ENCODE measurements at places on chromosomes 4 and X. TPM values are rescaled to one million over a fixed set of nuclear protein-coding genes. Genes with fewer than 3 reads are reported as not detected.

DNA sequence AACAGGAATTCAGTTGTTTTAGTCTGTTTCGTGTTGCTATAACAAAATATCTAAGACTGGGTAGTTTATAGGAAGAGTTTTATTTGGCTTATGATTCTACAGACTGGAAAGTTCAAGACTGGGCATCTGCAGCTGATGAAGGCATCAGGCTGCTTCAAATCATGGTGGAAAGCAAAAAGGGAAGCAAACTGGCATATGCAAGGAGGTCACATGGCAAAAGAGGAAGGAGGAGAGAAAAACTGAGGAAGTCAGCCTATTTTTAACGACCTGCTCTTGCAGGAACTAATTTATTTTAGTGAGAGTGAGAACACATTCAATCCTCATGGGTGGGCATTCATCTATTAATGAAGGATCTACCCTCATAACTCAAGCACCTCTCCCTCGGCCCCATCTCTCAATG is 363.1 kb upstream of the HS3ST1 start:
- DNase-seq, result no peak

DNA sequence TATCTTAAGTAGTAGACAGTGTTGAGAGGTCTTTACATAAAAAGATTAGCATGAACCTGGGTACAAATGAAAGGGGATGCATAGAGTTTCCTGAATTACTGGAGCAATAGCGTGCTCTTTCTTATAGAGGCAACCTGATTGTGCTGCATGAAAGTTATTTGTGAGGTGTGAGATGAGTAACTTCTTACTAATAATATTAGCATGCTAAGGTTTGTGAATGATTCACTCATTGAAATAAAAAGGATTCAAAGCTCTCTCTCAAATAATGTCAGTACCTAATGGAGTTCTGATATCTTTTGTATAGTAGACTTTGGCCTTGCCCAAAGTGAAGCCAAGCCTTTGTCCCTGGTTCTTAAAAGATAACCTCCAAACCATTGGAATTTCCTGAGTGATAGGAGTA is 131.0 kb upstream of the CXXC4 start:
- peak; percentile 73 for DNase-seq

DNA sequence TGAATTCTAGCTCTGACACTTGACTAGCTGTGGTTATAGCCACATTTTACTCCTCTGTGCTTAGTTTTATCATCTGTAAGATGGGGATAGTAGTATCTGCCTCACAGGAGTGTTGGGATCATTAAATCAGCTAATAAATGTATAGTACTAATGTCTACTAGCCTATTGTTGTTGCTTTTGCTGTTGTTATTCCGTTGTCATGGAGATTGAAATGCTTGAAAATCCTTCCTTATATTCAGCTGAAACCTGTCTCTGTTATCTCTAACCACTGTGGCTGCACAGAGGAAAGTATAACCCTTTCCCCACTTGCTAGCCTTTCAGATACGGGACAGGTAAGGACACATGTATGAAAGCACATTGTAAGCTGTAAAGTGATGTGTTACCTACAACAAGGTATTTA is 33.9 kb downstream of the CLCN5 start:
- no peak for DNase-seq

DNA sequence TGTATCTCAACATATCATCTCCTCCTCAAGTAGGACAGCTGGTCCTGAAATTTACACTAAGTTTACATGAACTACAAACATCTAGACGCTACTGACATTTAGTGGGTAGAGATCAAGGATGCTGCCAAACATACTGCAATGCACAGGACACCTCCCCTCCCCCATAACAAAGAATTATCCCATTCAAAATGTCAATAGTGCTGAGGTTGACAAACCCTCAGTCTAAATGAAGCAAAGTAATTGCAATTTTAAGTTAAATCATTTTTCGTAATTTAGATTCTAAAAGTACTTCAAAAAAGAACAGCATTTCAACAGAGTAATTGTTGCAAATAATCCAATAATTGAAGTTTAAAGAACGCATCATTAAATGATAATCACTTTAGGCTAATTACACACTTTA is 1.2 kb downstream of the PRMT9 start:
- DNase-seq, result no peak

DNA sequence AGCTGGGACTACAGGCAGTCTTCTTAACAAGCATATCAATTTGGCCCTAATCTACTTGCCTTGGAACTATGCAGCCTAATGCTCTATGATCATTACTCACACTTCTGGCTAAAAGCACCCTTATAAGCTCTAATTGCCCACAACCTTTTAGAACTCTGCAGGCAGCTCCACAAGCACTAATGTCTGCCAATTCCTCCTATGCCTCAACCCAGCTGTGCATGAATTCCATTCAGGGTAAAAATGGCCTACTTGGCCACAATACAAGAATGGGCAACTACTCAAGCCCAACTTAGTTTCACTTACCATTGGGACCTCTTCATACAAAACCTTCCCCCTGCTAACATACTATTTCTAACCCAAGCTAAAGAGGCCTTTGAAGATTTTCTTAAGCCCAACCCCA is 51.7 kb downstream of the ZNF718 start:
- DNase-seq, result no peak

STAP1 gene
- total RNA-seq, result not detected

SSX4 gene
- total RNA-seq, result not detected

GRCh38 chr4:183968502-183968901 is 63.4 kb downstream of the STOX2 start:
- no peak for DNase-seq

SERPINA7 gene
- not detected for total RNA-seq

GRCh38 chr4:102246416-102246815 is 98.9 kb downstream of the SLC39A8 start:
- peak; percentile 61 for DNase-seq

DNA sequence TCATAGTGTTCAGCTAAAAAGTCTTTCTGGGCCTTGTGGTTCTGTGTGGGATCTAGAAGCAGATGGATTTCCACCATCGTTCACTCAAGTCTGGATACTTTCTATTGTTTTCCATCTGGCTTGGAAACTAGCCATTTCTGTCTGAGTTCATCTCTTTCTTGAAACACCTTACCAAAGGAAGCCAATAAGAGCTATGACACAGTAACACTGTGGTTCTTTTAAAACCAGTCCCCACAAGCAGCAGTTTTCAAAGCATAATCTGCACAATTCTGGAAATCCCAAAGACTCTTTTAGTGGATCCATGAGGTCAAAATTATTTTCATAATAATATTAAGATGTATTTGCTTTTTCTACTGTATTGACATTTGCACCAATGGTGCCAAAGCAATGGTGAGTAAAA is 234.2 kb upstream of the TET2 start:
- DNase-seq, result no peak

UGT2B17 gene
- not detected for total RNA-seq

FGG gene
- 0.38 TPM for total RNA-seq

- DNase-seq, result peak; percentile 73
Measured at GRCh38 chr4:26893491-26893890, 32.9 kb downstream of the STIM2 start.

- DNase-seq, result no peak
Measured at GRCh38 chr4:89021684-89022083, 35.3 kb downstream of the FAM13A start.

GRCh38 chrX:67044866-67045265 is 406.0 kb upstream of the EDA2R start:
- DNase-seq, result no peak

GRCh38 chrX:108254636-108255035 is 163.1 kb downstream of the ATG4A start:
- no peak for DNase-seq

PAGE5 gene
- not detected for total RNA-seq

GRCh38 chr4:136150046-136150445 is 1382.2 kb downstream of the PCDH18 start:
- DNase-seq, result no peak

Measured in bronchial epithelial cell (primary cell).